ENCODE measurements at places on chromosomes 7 and 10. TPM values are rescaled to one million over a fixed set of nuclear protein-coding genes. Genes with fewer than 3 reads are reported as not detected.

Gene ATP6V0A4
- 0.69 TPM for polyA plus RNA-seq

- DNase-seq, result no peak
Observed at GRCh38 chr7:24175603-24176002, 108.4 kb upstream of the NPY start.

Gene OR2A14
- not detected for polyA plus RNA-seq

Gene GATA3
- 2.1 TPM for polyA plus RNA-seq

- no peak for DNase-seq
Observed at GRCh38 chr7:7375538-7375937, 160.1 kb downstream of the COL28A1 start.

DNA sequence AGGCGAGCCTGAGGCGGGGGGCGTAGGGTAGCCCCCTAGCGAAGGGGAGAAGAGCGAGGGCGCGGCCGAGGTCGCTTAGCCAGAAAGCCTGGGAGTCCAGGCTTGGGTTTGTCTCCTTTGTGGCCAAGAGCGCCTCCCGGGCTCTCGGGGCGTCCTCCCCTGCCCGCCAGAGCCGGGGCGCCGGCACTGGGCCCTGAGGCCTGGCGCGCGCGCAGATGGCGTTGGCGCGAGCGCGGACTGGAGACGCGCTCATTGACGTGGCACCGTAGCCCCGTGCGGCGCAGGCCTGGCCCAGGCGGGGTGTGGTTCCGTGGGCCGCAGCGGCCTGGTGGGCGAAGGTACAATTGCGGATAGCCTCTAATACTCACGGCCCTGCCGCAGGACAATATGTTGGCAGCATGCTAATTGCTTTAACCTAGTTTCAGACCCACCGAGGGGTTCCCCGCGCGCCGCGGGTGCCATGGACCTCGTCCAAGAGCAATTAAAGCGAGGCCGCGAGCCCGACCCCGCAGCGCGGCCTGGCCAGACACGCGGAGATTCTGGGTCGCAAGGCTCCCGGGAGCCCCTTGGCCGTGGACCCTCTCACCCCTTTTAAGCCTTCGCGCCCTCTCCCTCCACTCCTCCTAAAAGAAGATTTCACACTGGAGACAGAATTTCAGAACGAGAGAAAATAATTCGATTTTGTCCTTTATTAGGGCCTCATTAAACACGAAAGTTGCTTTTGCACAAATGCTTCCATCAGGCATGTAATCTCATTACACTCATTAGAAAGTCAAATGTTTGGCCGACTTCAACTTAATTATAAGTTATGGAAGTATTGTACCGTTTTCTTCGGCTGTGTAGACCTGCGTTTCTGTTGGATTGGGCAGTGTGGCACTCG lies 3.1 kb downstream of the PTF1A start:
- DNase-seq, result no peak

GRCh38 chr7:77335581-77335980 lies 80.6 kb downstream of the GSAP start:
- no peak for DNase-seq

DNA sequence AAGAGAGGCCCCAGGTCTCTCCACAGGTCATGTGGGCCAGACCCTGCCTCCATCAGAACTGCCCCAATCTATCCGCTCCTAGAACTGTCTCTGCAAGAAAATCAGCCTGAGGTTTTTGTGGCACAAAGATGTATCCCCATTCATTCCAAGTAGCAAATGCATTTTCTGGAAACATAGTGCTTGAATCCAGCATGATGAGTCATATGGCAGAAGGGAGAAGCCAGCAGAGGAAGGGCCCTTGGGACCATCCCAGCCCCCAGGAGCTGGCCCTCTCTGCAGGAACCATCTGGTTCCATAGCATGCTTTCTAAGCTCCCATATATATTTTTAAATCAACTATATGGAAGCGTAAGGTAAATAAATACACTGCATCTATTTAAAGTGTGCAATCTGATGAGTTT lies 563.2 kb downstream of the GALNT17 start:
- DNase-seq, result no peak

GRCh38 chr7:112481833-112482670 lies 1.3 kb downstream of the LSMEM1 start:
- no peak for DNase-seq

DNA sequence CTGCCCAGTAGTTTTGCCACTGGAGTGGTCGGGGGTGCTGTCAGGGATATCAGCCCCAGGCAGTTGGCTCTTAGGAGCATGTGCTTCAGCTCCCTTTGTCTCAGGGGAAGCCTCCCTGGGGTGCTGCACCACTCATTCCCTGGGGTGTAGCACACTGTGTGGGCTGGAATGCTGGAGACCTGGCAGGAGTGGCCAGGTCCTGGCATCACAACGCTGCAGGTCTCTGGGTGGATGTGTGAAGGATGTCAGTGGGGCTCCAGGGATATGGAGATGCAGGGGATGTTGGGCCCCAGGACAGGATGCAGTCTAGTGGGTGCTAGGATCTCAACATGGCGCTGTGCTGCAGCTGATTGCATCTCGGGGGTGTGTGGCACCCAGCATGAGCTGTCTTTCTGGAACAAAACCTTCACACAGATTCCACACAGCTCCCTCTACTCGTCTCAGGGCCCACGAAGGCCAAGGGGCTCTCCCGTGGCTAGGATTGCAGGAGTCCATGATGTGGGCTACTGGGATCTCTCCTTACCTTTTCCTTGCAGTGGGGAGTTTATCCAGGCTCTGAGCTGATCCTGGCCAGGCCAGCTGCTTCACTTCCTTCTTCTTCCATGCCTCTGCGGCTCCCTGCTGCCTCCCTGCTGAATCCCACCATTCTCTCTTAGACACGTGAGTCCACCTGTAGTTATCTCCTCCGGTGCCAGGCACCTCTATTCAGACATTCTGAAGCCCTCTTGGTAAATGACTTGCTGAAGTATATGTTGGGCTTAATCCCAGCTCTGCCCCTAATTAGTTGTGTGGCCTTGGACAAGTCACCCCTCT lies 295.1 kb downstream of the RPS24 start:
- no peak for DNase-seq

- DNase-seq, result no peak
Observed at GRCh38 chr10:13784067-13784466, 197.3 kb downstream of the PRPF18 start.

Gene FGFR2
- polyA plus RNA-seq, result 327 TPM

GRCh38 chr7:50591480-50592438 lies 26.6 kb upstream of the DDC start:
- DNase-seq, result no peak

DNA sequence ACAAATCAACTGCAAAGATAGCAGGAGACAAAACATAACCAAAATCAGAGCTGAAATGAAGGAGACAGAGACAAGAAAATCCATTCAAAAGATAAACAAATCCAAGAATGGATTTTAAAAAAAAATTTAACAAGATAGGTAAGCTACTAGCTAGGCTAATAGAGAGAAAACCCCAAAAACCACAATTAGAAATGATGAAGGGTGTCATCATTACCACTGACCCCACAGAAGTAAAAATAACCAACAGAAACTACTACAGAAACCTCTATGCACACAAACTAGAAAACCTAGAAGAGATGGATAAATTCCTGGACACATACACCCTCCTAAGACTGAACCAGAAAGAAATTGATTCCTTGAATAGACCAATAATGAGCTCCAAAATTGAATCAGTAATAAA lies 117.6 kb downstream of the DNAJC1 start:
- no peak for DNase-seq

DNA sequence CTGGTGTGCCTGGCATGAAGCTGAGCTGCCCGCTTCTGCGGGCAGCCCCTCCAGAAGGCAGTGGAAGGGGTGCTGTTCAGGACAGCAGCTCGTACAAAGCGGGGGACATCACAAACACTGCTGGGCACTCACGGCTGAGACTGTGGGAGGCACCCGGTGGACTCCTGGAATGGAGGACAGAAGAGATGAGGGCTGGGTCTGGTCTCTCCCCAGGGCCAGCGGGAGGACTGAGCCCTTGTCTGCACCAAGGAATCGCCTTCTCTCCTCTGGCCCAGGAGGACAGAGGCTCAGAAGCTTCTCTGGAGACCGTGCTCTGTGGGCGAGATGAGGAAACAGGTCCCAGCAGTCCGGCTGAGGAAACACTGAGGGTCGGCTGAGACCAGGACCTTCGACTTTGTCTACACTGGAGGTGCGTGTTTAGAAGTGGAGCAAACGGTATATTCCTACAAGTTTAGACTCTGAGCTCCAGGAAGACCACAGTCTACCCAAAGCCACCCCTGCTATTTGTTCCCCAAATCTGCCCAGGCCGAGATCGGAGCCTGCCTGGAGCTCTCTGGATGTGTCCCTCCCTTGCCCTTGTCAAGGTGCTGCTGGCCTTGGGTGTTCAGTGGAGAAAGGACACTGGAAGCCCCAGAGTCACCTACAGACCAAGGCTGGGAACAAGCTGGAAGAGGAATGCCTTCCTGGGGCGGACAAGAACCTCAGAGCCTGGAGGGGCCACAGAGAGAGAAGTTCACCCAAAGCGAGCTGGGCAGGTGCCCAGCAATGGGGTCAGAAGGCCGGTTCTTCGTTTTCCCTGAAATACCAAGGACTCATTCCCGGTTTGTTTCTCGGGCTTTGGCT lies 12.9 kb upstream of the INPP5A start:
- DNase-seq, result no peak

Gene TMEM248
- polyA plus RNA-seq, result 74.6 TPM

DNA sequence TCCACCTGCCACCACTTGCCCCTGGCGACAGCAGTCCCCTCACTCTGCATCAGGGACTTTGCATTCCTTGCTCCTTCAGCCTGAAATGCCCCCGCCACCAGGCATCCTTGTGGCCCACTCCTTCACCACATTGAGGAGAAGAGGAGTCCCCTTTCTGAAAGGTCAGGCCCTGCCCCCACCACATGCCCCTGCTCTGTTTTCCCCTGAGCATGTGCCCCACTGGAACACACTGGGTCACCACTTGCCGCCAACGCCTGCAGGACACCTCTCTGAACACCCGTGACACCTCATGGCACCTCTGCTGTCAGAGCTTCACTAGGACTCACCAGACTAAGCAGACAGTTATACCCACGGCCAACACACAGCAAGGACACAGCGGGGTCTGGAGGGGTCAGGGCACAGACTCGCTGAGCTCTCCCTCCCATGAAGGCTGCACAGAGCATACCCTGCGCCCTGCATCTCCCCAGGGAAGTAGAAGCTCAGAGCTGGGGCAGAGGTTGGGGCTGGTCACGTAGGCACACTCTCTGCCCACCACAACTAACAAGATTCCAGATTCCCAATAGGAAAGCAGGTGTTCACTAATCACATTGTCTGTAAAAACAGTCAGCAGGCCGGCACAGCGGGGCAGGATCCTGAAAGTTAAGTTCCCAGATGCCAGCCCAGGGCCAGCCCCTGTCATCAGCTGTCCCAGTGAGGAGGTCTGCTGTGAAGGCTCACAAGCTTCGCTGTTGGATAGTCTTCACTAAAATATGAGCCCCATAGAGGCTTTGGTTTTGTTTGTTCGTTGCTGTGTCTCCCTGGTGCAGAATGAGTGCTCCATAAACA lies 5.8 kb upstream of the AOC1 start:
- no peak for DNase-seq

- DNase-seq, result no peak
Observed at GRCh38 chr7:23100697-23101096, 4.9 kb upstream of the KLHL7 start.

Gene STX1A
- polyA plus RNA-seq, result 6.4 TPM

DNA sequence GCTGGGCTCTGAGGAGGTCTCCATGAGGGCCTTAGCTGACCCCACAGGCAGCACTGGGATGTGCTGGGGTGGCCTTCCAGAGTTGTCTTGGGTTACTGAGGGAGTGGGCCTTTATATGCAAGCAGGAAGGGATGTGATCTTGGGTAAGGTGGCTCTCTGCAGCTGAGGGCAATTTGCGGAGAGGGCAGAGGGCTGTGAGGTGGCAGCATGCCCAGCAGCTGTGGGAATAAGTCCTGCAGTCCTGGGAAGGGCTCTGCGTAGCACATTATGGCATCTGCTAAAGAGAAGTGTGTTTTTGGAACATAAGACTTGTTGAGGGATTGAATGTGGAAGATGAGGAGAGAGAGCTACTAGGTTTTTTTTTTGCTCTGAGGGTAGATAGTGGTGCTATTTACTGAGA lies 99.6 kb upstream of the KMT2E start:
- DNase-seq, result no peak

DNA sequence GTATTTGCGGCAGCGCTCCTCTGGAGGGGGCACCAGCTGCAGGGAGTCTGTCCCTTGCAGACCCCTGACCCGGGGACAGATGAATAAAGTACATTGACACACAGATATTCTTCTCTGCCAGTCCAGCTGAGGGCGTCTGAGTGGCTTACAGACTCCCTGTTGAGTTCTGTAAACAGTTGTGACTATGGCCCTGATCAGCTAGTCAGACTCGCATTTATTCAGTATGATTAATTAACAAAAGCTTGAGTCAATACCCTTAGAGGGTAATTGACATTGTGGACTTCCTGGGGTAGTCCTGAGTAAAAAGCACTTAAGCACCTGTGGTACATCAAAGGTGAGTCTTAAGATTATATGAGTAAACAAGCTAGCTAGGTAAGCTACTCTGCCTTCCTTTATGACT lies 21.0 kb downstream of the ANKRD30A start:
- no peak for DNase-seq

DNA sequence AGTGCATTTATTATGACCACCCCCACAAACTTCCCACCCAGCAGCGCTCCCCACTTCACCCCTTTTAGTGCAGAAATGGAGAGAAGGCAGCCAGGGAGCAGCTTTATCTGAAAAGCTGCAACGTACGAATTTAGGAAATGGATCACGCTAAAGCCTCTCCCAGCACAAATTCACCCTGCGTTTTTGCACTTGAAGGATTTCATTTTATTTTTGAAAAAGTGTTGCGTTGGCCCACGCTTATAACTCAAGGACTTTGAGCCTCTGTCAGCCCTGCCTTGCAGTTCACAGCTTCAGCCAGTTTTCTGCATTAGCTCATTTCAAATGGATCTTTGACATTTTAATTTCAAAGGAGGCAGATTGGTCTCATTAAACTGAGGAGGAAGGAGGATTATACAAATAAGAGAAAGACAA lies 556.1 kb downstream of the KCNMA1 start:
- no peak for DNase-seq

GRCh38 chr7:36358589-36358988 lies 31.1 kb upstream of the ANLN start:
- DNase-seq, result no peak

DNA sequence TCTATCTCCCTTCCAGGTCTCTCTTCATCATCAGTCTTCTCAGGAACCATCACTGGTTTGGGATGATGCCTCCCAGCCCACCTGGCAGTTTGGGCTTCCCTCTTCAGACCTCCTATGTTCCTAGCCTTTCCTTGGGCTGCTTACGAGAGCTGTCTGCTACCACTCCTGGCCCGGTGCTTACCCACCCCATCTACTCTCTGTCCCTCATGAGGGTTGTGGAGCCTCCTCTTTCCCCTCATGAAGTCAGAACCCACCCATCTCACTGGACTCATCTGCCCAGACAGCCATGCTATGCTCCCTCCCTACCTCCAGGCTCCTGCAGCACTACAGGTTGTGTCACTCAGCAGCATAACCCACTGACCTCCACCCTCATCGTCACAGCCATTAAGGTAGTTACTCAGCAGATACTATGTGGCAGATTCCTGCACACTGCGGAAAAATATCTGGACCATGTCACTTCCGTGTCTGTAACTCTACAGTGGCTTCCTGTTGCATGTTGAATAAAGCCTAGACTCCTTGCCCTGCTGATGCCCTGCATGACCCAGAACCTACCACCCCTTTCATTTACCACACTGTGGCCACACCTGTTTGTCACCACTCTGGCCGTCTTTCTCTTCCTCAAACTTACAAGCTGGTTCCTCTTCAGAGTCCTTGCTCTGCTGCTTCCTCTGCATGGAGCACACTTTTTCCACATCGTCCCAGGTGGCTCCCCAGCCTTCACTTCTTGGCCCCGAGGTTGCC lies 2.0 kb downstream of the DBNL start:
- DNase-seq, result no peak

Gene PPP1R17
- not detected for polyA plus RNA-seq

Measured in right lung (tissue), 10 donors.